Activated CD4-positive, alpha-beta T cell treated with anti-CD3 and anti-CD28 coated beads for 4 hours (primary cell): ENCODE measurements at places on chromosomes 7 and 10.

- no peak for DNase-seq
Measured at GRCh38 chr7:107742678-107743566, 1.0 kb upstream of the CBLL1 start.

DNA sequence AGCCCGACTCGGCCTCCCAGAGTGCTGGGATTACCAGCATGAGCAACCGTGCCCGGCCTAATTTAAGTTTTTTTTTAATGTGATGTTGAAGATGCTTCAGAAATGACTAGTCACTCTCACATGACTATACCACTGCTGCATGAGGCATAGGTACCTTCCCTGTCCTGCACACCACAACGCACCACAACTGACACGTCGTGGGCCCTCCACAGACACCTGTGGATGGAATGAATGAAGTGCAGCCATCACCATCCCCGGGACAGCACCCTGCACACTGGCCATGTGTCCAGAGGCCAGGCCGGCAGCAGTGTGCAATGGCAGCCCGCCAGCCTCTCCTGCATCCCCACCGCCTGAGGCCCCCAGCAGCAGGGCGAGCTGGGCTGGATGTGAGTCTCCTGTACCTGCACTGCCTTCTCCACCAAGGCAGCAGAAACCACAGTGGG lies 55.1 kb downstream of the VOPP1 start:
- no peak for DNase-seq

DNA sequence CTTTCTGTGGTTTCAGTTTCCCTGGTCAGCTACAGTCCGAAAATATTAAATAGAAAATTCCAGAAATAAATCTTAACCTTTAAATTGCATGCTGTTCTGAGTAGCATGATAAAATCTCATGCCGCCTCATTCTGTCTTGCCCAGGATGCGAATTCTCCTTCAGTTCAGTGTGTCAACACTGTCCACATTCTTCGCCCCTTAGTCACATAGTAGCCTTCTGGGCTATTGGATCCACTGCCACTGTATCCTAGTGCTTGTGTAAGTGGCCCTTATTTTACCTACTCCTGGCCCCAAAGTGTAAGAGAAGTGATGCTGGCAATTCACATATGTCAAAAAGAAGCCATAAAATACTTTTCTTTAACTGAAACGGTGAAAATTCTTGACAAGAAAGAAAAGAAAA lies 129.6 kb downstream of the ZWINT start:
- no peak for DNase-seq

DNA sequence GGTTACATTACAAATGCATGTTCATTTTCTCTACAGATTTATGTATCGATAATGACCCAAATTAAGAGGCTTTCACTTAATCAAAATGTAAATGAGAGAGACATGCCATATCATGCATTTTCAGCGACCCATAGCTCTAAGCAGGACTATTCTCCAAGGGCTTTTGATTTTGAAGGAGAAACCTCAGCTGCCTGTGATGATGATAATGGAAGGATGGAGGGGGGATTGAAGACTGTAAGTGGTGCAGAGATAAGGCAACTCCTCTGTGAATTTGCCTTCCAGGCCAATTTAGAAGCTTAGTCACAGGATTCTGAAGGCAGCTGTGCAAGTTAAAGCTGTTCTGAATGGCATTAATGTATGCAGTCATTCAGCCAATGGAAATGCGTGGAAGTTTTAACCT lies 8.3 kb downstream of the VSTM2A start:
- DNase-seq = no peak

- DNase-seq = no peak
Measured at GRCh38 chr7:77188731-77189437, 10.7 kb downstream of the FGL2 start.

DNA sequence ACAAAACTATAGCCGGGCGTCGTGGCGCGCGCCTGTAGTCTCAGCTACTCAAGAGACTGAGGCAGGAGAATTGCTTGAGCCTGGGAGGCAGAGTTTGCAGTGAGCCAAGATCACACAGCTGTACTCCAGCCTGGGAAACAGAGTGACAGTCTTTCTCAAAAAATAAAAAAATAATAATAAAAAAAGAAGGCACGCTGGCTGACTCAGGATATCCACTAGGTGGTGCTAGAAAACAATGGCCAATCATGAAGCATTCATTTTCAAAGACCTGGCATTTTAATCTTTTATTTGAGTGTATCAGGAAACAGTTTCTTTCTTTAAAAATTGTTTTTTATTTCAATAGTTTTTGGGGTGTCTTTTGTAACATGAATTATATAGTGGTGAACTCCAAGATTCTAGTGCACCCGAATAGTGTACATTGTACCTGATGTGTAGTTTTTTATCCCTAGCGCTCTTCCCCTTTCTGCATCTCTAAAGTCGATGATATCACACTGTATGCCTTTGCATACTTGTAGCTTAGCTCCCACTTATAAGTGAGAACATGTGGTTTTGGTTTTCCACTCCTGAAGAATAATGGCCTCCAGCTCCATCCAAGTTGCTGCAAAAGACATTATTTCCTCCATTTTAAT lies 88.6 kb downstream of the LYZL1 start:
- DNase-seq = no peak

DNA sequence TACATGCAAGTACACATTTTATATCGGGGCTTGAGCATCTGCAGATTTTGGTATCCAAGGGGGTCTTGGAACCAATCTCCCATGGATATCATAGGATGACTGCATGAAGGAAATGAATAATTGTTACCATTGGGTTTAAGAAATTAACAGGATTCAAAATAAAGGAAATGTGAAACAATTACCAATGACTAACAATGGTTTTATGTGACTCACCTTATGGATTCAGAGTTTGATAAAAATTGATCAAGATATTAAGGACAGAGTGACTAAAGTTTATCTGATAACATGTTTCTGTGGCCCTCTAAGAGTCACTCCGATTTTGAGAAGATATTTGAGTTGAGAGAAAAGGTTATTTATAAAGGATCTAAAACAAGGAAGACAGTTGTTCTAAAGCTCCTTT lies 93.0 kb upstream of the ODAD2 start:
- DNase-seq = no peak

GRCh38 chr7:133675510-133676218 lies 422.8 kb downstream of the EXOC4 start:
- DNase-seq = no peak

DNA sequence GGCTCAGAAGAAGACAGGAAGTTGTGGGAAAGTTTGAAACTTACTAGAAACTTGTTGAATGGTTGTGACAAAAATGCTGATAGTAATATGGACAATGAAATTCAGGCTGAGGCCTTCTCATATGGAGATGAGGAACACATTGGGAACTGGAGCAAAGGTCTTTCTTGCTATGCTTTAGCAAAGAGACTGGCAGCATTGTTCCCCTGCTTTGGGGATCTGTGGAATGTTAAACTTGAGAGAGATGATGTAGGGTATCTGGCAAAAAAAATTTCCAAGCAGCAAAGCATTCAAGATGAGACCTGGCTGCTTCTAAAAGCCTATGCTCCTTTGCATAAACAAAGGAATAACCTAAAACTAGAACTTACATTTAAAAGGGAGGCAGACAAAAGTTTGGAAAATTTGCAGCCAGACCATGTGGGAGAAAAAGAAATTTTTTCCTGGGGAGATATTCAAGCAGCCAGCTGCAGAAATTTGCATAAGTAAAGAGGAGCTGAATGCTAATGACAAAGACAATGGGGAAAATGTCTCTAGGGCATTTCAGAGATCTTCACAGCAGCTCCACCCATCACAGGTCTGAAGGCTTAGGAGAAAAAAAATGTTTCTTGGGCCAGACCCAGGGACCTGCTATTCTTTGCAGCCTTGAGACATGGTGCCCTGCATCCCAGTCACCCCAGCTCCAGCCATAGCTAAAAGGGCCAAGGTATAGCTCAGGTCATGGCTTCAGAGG lies 16.5 kb upstream of the KCND2 start:
- no peak for DNase-seq

GRCh38 chr10:95451150-95451549 lies 110.0 kb downstream of the SORBS1 start:
- DNase-seq = no peak

DNA sequence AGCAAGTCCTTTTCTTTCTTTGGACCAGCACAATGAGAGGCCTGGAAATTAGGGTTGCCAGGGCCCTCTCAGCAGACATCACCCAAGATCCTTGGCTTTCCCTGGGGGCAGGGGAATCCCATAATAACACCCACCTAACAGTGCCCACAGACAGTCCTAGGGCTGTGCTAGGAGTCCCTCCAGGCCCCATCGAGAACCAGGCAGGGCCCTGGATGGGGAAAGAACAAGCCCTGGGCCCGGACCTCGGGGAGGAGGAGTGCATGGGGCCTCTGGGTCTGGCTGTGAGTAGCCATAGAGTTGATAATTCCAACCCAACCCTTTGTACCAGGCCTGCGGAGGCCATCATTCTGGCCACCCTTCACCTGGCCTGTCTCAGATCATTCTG lies 201.2 kb upstream of the ZMIZ1 start:
- no peak for DNase-seq

- DNase-seq = peak; percentile 67
Measured at GRCh38 chr10:79929409-79929904, 19.4 kb downstream of the SFTPD start.

DNA sequence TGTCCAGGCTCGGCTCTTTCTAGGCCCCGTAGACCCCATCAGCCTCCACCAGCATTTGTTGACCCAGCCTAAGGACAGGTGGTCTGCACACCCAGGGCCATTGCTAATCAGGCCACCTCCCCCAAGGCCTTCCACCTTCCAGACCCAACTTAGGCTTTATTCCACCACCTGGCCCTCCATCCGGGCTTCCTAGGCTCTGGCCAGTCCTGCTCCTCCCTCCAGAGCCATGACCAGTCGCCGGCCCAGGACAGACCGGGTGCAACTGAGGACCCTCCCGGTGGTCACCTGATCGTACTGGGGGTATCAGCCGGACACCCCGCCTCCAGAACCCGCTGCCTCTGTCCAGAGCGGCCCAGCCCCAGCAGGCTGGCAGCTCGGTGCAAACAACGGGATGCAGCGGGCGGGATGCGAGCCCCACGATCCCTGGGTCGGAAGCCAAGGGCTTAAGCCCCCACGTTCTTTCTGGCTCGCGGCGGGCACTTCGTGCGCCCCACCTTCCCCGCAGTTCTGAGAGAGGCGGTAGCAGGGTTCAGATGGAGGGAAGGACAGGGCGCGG lies 545 bp downstream of the NACAD start:
- DNase-seq = no peak

DNA sequence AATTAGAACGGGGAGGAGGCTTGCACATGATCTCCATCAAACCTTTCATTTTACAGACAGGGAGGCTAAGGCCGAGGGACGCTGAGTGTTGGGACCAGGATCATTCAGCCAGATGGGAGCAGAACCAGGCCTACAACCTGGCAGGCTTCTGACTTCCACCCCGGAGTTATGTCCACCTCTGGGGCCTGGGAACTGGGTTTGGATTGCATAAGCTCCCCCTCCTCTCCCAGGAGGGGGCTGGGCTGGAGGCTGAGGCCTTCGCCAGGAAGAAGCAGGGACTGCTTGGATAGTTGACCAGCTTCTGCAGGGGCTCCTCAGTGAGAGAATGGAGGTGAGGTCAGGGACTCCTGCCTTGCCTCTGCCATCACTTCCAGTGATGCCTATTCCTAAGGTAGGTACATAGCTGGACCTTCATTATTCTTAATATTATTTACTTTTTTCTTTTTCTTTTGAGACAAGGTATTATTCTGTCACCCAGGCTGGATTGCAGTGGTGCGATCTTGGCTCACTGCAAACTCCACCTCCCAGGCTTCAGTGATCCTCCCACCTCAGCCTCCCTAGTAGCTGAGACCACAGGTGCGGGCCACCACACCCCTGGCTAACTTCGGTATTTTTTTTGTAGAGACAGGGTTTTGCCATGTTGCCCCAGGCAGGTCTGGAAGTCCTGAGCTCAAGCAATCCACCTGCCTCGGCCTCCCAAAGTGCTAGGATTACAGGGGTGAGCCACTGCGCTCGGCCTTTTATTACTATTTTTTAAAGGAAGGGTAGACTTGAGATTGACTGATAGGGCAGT lies 1.3 kb downstream of the SNX10 start:
- no peak for DNase-seq

- DNase-seq = no peak
Measured at GRCh38 chr7:151308256-151308655, 33.4 kb upstream of the NUB1 start.

GRCh38 chr10:15333909-15334649 lies 37.0 kb downstream of the FAM171A1 start:
- DNase-seq = no peak

DNA sequence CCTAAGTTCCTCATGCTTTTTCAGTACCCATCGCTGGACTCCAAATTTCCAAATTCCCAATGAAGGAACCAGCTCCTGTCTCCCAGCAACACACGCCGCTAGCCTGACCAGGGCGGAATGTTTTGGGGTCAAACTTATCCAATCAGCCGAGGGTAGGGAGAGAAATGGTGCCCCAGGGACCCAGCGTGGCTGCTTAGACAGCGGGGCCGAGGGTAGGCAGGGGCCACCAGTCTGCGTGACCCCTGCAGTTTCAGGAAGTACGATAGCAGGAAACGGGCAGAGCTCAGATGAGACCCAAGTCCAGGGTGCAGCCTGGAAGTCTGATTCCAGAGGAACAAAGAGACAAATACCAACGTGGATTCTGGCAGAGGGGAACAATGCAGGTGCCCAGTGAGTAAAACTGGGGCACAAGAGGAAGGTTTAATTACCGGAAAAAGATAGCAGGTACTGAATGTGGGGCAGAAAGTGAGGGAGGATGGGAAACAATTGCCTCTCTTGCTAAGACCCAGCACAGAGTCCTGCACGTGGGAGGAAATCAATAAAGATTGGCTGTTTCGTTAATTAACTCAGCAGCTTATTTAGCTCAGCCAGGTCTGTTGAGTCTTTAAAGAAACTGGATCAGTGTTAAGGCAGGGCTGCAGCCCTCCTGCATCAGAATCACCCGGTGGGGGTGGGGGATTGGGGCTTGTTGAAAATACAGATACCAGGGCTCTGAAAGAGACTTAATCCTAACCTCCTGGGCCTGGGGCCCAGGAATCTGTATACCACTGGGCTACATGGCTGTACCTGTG lies 50.4 kb upstream of the NFE2L3 start:
- DNase-seq = no peak

DNA sequence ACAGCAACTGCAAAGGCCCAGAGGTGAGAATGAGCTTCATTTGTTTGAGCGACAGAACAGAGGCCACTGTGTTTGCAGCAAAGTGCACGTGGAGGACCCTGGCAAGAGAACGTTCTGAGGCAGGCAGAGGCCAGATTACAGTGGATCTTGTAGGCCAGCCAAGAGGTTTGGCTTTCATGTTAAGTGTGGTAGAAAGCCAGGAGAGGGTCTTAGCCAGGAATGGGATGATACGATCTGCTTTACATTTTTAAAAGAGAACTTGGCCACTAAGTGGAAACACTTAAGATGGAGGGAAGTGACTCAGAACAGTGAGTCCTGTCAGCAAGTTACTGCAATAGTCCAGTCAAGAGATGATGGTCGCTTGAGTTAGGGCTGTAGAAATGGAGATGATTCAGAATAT lies 4.6 kb downstream of the CCDC136 start:
- no peak for DNase-seq

- no peak for DNase-seq
Measured at GRCh38 chr7:47091141-47091540, 490.8 kb downstream of the TNS3 start.
